ENCODE measurements at places on chromosomes 6 and 20.

DNA sequence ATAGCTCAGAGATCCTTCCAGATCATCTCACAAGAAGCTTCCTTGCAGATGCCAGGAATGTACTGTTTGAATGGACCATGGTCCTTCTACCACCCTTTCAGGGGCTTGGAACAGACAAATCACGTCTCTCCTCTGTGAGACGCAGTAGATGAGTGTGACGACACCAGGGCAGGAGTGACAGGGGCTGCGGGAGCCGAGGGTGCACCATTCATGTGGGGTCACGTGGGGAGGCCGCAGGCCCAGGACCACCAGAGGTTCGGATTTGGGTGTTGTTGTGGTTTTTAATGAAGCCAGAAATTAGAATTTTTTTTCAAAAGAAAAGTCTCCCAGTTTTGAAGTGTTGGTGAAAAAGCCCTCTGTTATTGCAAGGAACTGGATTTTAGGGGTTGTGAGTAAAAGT lies 79.2 kb downstream of the PREX1 start:
- DNase-seq: no peak

GRCh38 chr6:25312703-25313102 lies 33.5 kb downstream of the CARMIL1 start:
- no peak for DNase-seq

DNA sequence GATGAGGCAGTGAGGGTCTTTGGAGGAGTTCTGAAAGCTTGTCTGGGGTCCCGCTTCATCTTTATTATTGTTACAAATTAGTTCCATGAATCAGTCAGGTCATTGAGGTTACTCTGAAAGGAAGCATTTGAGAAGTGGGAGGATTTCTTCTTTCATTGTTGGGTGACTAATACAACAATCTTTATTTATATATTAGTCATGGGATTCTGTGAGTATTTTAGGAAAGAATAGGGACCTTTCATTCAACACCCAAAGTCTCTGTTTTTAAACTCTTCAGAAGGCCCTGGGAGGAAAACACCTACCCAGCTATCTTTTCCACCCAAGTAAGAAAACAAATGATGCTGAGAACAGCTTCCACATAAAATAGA lies 98.3 kb downstream of the SOD2 start:
- no peak for DNase-seq

DNA sequence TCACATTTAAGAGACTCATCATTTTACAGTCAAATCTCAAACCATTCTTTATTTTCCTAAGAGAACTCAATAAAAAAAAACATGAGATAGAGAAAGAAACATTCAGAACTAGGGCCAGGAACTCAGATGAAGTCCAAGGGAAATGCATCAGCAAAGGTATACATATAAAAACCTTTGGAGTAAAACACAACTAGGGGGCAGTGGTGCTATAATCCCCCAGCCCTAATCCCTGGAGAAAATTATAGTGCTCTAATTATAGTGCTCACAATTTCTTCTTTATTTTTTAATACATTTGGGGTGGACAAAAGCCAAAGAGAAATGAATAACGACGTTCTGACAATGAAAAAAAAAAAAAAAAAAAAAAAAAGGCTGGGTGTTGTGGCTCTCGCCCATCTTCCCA lies 100.6 kb upstream of the EMILIN3 start:
- DNase-seq: no peak

DNA sequence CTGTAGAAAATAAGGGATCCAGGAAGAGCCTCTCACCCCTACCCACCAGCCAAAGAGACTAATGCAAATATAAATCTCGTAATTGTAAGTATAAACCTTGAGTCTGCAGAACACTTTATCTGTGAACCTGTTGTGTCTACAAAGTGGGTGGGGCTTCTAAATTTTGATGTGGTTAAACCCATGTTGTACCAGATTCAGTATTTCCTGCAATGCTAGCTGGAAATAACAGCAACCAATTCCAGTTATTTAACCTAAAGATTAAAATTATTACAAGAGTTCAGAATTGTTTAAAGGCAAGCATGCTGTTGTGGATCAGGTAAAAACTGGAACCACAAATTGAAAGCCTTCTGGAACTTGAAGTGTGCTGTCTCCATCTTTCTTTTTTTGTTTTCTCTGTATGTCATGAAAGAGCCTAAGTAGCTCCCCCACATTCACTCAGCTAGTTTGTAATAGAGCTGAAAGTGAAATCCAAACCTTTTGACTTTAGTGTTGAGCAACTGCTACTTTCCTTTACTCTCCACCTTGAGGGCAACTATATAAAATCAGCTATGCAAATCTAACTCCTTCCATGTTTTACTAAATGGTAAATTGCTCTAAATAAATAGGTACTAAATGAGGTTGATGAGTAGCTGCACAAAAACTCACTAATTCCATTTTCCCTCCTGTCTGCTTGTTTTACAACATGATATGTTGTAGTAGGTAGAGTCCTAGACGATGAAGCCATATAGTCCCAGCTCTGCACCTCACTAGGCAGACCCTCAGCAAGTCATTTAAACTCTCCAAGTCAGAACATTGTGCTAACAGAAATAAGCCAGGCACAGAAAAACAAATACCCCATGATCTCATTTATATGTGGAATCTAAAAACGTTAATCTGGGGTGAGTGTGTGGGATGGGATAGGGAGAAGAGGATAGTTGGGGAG lies 17.9 kb upstream of the THEMIS start:
- no peak for DNase-seq

- no peak for DNase-seq
These were observed 590 bp downstream of the EYS start for GRCh38 chr6:65706436-65706835.

- DNase-seq: no peak
These were observed 47.9 kb upstream of the FYN start for GRCh38 chr6:111921103-111921502.

- DNase-seq: peak; percentile 11
These were observed 19.1 kb downstream of the TRAF3IP2 start for GRCh38 chr6:111586554-111586953.

DNA sequence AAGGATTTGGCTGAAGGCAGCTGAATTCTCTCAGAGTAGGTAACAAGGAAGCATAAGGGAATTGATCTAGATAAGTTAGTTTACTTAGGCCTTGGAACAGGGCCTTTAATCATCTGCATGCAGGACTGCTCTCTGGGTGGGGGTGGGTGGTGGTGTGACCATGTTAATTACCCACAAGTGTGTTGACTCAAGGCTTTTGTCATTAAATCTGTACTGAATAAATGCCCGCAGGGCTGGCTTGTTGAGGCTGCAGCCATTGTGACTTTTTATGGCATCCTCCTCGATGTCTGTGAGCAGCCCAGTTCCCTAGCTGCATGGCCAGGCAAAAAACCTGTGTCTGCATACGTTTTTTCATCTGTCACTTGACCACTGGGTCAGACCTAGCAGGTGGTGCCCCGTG lies 63.5 kb upstream of the ASCC3 start:
- DNase-seq: no peak

- no peak for DNase-seq
These were observed 349.2 kb downstream of the MAFB start for GRCh38 chr20:40339661-40340449.

- DNase-seq: no peak
These were observed 10.3 kb downstream of the KIZ start for GRCh38 chr20:21136015-21136732.

GRCh38 chr6:169079650-169080049 lies 174.0 kb downstream of the THBS2 start:
- no peak for DNase-seq

DNA sequence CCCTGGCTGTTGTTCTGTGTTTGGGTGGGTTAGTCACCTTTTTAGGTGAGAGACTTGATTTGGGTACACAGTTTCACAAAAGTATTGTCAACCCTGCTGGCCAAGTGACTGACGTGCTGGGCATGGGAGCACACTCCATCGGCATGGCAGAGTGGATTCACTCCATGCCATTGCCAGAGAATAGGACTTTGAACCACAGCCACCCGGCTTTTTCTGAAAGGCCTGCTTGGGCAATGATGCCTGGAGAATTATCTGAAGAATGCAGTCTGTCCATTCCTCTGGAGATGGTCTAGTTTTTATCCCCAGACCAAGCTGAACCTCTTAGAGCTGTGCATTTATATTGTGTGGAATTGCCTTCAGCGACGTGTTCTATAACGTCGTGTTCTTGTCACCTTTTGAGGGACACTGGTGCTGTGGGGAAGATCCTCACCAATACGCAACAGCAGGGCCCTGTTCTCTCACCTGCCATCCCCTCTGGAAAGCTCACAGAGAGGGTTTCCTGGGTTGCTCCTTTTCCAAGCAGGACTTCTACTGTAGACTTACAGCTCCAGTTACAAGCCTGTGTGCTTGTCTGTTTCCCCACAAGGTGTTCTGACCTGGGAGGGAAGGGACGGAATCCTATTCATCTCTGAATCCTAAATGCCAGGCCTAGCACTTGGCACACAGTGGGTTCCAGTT lies 183.4 kb upstream of the AKAP12 start:
- DNase-seq: no peak

GRCh38 chr20:58889798-58890517 lies 37.4 kb downstream of the GNAS start:
- no peak for DNase-seq

DNA sequence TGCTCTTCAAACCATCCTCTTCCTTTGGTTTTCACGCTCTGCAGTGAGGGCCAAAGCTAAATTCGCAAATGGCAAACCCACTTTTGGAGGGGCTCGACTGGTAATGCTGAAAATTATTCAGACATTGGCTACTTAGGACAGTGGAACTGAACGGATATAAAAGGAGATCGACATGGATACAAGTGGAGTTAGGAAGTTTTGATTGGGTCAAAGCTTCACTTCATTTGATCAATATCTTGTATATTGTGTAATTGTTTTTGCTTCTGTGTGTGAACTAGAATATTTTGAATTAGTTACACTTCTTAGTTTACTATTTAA lies 1.2 kb downstream of the FAM8A1 start:
- DNase-seq: no peak

GRCh38 chr20:25072226-25072811 lies 9.6 kb downstream of the VSX1 start:
- no peak for DNase-seq

DNA sequence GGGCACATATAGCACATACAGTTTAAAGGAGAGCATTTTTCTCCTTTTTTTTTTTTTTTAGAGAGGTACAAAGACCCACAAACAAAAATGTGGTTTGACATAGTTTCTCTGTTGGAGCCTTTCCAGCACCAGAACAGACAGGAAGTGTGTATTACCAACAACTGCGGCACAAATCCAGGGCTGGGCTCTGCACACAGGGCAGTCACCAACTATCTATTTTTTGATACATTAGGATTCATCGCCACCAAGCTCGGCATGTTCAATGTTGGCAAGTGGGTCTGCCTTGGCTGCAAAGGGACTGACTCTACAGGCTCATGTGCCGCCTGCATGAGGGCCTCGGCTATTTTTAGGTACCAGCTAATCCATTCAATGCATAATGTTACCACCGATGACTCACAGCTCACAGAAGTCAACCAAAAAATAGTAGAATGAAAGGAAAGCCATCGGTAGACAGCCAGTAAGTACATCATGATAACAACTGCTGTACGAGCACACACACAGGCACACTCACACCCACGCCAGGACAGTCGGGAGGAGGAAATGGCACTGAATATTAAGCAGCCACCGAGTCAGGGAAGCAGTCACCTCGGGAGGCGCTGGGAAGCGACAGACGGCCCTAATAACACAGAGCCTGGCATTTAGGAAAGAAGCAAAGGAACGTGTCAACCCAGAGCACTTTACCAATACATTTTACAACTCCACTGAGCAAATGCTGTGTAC lies 81.6 kb downstream of the GMPR start:
- no peak for DNase-seq

DNA sequence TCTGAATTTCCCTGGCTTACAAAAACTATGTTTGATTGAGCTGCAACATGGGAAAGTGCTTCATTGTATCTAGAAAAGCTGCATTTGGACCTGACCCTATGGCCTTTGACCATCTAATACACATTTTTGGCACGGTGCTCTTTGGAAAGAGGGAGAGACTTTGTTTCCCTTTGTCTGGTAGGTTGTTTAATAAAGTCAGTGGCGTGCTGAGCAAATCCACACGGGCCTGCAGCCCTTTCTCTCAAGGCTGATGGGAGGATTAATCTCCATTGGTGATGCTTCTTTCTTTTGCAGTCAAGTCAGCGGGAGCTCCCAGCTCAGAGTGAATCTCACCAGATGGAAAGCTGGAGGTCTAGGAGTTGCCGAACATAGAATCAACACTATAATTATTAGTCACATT lies 314.7 kb upstream of the CNR1 start:
- DNase-seq: no peak

GRCh38 chr6:163405412-163406309 lies 8.9 kb upstream of the QKI start:
- no peak for DNase-seq

DNA sequence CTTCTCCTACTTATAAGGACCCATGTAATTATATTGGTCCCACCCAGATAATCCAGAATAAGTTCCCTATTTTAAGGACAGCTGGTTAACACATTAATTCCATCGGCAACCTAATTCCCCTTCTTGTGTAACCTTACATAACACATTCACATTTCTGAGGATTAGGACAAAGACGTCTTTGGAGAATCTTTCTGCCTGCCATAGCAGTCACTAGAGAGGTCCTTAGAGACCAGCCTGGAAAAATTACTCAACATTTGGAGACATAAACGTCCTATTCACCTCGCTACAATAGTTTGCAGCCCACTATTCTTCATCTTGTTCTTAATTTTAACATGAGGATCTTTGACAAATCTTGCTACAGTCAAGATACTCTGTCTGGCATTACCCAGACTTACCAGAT lies 100.1 kb downstream of the MAFB start:
- no peak for DNase-seq

- no peak for DNase-seq
These were observed 166.0 kb downstream of the ARID1B start for GRCh38 chr6:156943166-156943565.

DNA sequence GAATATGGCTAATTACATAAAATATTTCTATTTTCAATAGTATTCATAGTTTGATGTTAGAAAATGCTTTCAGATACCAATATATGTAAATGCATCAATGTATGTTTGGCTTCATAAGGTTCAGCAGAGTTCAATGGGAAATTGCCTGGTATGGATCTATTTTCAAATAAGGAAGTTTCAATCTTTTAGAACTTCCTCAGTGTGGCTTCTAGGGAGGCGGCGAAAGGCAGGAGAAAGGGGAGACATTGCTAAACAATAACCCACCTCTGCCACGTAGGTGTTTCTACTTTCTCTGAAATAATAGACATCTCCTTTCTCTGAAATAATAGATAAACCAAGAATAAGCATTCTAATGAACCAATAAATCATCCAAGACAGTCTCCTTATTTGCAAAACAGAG lies 237.7 kb upstream of the RAB32 start:
- DNase-seq: no peak

DNA sequence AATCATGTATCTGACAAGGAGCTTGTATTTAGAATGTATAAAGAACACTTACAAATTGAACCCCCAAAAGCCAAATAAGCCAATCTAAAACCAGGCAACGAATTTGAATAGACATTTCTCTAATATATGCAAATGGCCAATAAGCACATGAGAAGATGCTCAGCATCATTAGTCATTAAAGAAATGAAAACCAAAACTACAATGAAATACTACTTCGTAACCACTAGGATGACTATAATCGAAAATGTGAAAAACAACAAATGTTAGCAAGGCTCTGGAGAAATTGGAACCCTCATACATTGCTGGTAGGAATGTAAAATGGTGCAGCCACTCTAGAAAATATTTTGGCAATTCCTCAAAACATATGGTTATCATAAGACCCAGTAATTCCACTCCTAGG lies 105.8 kb upstream of the TOP1 start:
- no peak for DNase-seq

GRCh38 chr6:140370976-140371870 lies 996.8 kb upstream of the CITED2 start:
- DNase-seq: no peak

- DNase-seq: no peak
These were observed 50.9 kb downstream of the DTD1 start for GRCh38 chr20:18638768-18639167.

- DNase-seq: peak; percentile 32
These were observed 547 bp downstream of the SAMD5 start for GRCh38 chr6:147508866-147509608.

Measured in NCI-H510A treated with DMSO at 0.1 percent for 48 hours (cell line).